NCI-H1436 (cell line): ENCODE measurements at places on chromosomes 5 and 9.

- no peak for DNase-seq
These were observed 80.7 kb downstream of the GLDC start for GRCh38 chr9:6564868-6565267.

- DNase-seq = no peak
These were observed 170.4 kb upstream of the OTULINL start for GRCh38 chr5:14411216-14411615.

- no peak for DNase-seq
These were observed at the start of gene UBTD2 for GRCh38 chr5:172283020-172283861. TSS of gene UBTD2 (minus strand) at chr5:172283764. CDS start at chr5:172283665, 99 bp downstream.

DNA sequence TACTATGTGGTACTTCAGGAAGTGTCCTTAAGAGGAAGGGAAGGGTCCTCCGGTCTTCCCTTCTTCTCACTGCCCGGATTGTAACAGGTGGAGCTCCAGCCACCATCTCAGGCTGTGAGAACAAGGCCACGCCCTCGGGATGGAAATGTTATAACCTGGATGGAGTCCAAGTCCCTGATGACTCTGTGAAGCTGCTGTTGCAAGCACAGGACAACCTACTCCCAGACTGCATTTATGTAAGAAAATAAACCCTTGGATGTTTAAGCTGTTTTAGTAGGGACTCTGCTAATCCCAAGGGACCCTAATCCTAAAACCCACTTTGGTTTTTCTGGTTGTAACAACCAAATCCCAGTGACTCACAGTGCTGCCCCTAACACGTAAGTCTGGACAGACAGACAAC lies 221.6 kb downstream of the ACTL7B start:
- DNase-seq = peak; percentile 12

DNA sequence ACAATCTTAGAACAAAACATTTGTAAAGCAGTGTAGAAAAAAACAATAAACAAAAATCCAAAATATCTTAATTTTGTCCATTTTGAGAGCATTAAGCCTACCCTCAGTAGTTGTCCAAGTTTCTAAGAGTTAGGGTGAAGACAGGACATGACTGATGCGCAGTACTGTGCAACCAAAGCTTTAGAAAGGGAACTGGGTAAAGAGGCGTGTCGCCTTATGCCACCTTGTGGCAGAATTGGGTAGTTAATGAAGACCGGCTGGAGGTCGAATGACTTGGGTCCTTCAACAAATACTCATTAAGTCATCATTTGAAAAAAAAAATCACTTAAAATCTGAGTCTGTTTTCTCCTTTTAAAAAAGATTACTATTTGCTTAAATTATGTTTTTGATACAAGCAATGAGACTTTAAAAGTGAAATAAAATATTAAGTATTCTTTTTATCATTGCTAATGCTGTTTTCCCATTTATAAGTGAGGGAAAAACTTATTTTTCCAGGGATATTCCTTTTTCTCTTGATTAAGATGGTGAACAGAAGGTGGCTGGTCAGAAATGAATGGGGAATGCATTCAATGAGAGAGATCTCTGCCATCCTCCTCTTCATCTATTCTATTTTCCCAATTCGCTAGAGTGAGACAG lies 3.5 kb upstream of the RNF20 start:
- DNase-seq = peak; percentile 58

GRCh38 chr9:130815242-130815808 lies 19.7 kb upstream of the ABL1 start:
- DNase-seq = no peak

- DNase-seq = no peak
These were observed 23.9 kb downstream of the DCP2 start for GRCh38 chr5:113000466-113000865.

DNA sequence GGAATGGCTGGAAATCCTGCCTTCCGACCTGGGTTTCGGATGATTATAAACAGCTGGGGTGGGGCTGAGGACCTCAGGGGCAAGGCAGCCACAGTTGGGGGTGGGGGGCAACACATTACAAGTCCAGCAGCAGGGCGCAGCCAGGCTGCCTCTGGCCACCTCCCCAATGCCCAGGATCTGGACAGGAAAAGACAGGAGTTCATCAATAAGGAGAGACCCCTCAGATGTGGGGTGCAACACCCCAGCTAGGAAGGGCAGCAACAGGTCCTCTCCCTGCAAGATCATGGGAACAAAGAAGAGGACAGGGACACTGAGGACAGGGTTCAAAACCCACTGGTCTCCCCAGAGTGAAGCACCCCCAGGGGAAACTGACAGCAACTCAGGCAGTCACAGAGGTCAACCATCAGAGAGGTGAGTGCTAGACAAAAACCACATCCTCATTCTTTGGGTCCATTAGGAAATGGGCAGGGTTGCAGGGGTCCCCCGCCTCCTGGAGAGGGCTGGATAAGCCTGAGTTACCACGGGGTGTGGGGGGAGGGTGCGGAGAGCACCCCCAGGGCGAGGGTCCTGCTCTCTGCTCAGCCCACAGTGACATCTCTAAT lies 33.5 kb downstream of the SEMA4D start:
- no peak for DNase-seq

GRCh38 chr5:9774472-9775079 lies 144.4 kb upstream of the TAS2R1 start:
- DNase-seq = no peak

- no peak for DNase-seq
These were observed 67.2 kb upstream of the PCA3 start for GRCh38 chr9:76697081-76697480.

DNA sequence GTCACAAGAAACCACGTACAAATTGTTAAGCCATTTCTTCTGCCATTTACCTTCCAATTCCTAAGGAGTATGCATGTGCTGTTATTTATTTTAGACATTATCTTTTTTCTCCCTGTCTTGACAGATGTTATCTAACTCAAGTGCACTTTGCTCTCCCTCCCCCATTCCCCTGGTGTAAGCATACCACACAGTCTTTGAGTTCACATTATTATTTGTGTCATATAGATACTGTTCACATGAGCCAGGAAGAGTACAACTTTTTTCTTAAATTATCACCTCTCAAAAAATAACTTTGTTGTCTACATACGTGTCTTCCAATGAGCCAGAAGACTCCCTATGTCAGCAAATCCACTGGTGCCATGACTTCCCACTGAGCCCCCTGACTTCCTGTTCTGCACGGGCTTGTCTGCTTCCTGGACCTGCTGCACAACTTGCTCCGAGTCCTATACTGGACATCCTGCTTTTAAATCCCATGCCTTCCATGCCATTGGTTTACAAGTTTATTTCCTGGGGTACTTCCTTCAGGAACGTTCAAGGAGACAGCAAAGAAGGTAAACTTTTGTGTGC lies 19.9 kb upstream of the FAM120A start:
- DNase-seq = no peak

DNA sequence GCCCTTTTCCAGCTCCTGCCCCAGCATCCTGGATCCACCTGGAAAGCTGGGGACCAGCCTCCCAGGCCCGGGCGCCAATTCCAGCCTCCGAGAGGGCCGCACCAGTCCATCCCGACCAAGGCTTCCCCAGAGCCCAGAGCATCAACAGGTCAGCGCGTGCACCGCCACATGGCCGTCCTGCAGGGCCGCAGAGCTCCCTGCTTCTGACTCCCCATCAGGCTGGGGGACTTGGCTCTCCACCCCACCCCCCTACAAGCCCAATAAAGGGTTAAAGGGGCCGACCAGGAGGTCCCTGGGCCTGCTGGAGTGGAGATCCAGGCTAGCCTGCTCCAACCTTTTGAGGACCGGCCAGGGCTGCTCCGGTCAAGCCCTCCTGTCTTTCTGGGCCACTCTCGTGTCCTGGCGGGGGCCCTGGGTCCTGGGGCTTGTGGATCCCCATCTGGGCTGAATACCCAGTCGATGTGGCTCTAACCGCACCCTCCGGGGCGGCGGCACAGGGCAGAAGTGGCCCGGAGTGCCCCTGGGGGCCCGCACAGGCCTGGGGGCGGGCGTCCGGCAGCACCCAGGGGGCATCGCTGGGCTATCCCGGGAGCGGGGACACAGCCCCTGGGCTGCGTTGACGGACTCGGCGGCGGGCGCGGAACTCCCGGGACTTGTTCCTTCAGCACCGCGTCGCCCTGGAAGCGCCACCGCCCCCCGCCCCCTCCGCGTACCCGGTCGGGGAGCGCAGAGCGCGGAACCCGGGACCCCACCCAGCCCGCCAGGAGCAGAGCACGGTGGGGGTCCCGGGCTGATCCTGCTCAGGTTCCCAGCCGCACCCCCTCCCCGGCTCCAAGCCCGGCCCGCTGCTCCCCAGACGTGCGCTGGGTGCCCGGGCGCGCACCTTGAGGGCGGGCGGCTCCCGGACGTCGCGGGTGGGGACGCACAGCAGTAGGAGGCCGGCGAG lies 590 bp downstream of the ENTPD2 start:
- no peak for DNase-seq

DNA sequence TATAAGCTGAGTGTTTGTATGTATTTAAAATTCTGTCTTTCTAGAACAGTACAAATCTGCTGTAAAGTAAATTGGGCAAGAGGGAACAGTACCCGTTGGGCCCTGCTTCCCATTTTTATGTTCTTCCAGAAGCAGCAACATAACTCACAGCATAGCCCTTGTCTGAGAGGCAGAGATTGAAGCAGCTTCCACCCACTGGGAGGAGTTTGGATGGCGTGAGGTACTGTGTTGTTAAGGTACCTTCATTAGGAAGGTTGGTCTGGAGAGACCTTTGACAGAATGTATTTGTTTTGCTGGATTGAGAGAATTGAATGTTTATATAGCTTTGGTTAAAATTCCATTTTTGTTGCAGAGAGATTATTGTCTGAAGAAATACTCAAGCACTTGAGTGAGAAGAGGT lies 24.8 kb downstream of the RAI14 start:
- no peak for DNase-seq

GRCh38 chr9:108816037-108816436 lies 39.7 kb downstream of the ACTL7B start:
- no peak for DNase-seq

- peak; percentile 9 for DNase-seq
These were observed 444.7 kb downstream of the HINT1 start for GRCh38 chr5:130720355-130720754.

DNA sequence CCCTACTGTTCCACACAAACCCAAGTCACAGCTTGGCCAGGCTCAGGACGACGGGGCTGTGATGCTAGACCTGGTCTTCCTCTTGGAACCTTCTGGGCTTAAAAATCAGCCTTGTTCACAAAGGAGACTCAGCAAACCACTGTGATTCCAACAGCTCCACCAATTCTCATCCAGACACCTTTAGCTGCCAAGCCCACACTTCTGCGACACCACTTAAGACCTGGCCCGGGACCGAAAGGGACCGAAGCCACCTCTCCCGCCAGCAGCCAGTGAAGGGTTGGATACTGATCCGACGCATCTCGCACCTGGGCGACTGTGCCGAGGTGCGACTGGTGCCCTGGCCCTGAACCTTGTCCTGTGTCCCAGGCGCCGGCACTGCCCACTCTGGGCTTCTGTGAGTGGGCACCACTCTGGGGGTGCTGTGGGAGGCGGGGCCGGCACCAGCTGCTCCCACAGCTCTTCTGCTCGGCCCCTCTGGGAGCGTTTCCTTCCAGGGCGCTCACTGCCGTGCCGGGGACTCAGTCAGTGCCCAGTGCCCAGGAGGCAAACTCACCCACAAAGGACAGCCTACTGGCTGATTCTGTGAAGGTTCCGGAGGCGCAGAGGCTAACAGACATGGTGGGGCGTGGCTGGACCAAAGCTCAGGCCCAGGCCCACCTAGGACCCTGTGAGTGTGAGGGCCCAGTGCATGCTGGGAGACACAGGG lies 50.9 kb downstream of the EXD3 start:
- no peak for DNase-seq

DNA sequence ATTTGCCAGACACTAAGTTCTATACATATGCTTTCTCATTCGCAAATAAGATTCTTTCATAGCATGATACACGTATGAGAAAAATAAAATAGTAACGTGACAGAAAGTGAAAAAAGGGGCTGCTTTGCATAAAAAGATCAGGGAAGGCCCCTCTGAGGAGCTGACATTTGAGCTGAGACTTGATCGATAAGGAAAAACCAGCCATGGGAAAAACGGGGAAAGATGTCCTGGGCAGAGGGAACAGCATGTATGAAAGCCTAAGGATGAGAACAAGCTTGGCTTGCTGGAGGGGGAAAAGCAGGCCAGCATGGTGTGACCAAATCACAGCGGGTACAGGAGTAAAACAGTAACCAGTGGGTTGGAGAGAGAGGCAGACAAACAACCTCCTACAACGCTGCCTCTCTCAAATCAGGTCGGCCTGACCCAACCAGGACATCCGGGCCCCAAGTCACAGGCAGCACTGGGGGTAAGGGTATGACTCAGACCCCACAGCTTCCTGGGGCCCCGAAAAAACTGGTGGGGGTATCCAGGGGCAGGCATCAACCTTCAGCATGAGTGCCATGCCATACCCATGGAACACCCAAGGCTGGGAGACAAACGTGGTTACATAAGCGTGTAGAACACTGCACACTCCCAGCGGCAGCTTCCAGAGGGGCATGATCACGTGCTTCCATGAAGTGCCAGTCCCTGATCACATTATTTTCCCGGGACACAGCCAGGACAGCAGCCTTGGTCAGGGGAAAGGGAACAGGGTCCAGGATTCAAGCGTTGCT lies 2.2 kb downstream of the TNIP1 start:
- DNase-seq = no peak
